ENCODE measurements at places on chromosomes 5 and 9. TPM values are rescaled to one million over a fixed set of nuclear protein-coding genes. Genes with fewer than 3 reads are reported as not detected.

WDR38 gene
- total RNA-seq, result not detected

PPP1R26 gene
- total RNA-seq, result 19.0 TPM

MAMDC2 gene
- total RNA-seq, result 0.20 TPM

KIF24 gene
- 4.1 TPM for total RNA-seq

GKAP1 gene
- 7.0 TPM for total RNA-seq

GCNT4 gene
- total RNA-seq, result 0.58 TPM

Data from A549 treated with DMSO at 1 μM for 4 hours (cell line).